ENCODE measurements at places on chromosomes 6 and 20.

- no peak for DNase-seq
These were observed 265.6 kb downstream of the SMOC2 start for GRCh38 chr6:168706471-168707177.

DNA sequence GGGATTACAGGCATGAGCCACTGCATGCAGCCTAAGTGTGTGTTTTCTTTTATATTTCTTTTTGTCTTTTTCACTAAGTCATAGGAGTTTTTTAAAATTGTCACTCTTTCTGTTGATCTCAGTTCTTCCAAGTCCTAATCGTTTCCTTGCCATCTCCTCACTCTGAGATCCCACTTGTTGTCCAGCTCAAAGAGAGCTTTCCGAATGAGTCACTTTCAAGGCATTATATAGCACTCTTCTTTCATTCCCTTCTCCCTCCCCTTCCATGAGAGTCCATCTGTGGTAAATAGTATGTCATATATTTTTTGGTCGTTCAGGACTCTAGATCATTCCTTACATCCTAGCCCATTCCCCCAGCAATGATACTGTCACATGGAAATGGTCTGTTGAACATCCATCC is 4.3 kb downstream of the VAPB start:
- DNase-seq = no peak

- DNase-seq = no peak
These were observed 7.5 kb downstream of the FBXO5 start for GRCh38 chr6:152975204-152975915.

DNA sequence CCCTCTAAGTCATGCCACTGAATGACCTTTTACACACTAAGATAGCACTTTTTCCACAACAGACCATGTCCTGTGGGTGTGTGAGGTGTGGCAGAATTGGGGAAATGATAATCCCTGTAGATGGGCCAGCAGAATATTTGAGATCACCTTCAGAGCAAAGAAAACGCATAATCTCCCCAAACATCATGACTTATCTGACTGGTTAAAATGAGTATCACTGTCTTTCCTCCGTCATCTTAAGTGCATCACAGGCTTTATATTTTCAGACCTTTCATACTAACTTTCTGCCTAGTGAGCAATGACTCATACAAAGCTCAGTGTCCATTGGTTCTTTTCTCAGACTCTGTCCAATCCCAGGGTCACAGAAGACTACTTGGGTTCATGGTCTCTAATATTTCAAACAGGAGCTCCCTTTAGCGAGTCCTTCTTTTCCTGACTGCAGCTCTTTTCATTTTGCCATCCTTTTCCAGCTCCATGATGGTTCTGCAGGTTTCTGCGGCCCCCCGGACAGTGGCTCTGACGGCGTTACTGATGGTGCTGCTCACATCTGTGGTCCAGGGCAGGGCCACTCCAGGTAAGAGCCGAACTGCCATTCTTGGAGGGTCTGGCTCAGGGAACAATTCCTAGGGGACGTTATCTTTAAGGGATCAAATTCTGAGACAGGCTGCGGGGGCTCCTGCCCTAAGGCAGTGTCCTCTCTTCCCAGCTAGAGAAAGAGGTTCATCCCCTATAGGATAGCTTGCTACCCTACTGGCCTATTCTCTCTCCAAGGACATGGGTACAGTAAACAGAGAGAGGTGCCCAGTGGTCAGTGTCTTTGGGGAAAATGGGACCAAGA is at the start of gene HLA-DPB1:
Gene HLA-DPB1, plus strand, starts transcription at position 423 of the 838 bp plus-strand sequence. Its CDS starts 52 bp downstream, at position 475.
- DNase-seq = no peak

GRCh38 chr6:62516291-62517141 is 230.5 kb upstream of the KHDRBS2 start:
- DNase-seq = no peak
